ENCODE measurements at places on chromosomes 16 and 17.
A peak's percentile ranks its signal among the peaks of the same experiment; 100 is the strongest.

GRCh38 chr16:31009894-31010584 lies 399 bp downstream of the STX1B start:
- no peak for DNase-seq

GRCh38 chr16:529012-529575 lies 1.6 kb downstream of the CAPN15 start:
- no peak for DNase-seq

GRCh38 chr17:40602445-40603443 lies 37.5 kb upstream of the CCR7 start:
- DNase-seq: no peak

DNA sequence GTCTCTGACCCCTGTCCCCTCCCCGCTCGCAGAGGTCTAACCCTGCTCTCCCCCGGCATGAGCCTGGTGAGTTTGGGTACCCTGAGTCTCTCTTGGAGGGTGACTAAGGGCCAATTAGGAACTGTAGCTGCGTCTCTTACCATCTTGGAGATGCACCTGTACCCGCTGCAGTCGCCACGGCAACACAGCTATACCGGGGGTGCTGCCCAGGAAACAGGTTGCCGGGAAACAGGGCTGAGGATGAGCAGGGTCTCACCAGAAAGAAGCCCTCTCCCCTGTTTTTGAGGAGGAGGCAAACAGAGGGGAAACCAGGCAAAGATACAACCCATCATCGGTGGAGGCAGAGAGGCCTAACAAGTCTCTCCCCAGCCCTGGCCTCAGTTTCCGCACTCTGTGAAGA lies 140.2 kb downstream of the TMEM132E start:
- no peak for DNase-seq

DNA sequence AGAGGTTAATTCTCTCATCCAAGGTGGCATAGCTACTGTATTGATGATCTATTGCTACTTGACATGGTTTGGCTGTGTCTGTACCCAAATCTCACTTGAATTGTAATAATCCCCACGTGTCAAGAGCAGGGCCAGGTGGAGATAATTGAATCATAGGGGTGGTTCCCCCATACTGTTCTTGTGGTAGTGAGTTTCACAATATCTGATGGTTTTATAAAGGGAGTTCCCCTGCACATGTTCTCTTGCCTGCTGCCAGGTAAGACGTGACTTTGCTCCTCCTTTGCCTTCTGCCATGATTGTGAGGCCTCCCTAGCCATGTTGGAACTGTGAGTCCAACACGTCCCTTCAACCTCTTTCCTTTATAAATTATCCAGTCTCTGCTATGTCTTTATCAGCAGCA lies 22.9 kb upstream of the CPPED1 start:
- DNase-seq: no peak

GRCh38 chr17:12731839-12732238 lies 57.5 kb upstream of the ARHGAP44 start:
- no peak for DNase-seq

DNA sequence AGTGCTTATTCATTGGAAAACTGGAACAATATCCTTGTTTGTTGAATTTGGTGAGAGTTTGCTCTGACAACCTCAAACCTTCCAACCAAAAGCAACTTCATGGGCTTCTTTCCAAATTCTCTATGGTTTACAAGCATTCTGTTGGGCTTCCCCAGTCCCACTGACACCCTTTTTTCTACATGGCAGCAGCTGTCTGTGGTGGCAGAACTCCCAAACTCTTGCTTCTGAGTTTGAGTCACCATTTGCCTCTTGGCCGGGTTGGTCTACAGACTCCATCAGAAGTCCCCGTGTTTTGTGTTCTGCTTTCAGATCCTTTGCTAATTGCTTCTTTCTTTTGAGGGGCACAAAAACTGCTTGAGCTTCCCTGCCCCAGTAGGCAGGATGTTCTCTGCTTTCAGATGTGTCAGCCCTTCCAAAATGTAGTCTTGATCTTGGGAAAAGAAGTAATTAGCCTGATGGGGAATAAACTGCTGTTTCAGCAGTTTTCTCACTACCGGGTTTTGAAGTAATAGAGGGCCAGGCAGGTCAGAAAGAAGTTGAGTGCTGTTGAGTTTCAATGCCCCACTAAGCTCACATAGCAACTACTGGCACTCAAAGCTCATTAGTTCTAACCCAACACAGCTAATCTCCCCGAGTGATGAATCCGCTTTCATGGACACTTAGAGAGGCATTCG lies 80.7 kb downstream of the HS3ST3A1 start:
- DNase-seq: peak; percentile 89

DNA sequence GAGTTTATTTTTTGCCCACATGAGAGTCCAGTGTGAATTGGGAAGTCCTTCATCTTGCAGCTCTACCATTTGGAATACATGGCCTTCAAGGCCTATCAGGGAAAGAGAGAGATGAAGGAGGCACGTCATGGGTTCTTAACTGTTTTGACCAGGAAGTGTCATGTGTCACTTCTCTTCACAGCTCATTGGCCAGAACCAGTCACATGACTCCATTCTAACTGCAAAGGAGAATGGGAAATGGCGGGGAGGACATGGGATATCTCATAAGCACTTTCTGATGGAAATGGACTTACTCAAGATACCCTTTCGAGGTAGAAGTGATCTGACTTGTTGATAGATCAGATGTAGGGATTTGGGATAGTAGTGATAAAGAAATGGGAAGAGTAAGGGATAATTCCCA lies 57.9 kb upstream of the CES5A start:
- DNase-seq: no peak

- peak; percentile 45 for DNase-seq
Measured at GRCh38 chr17:65163990-65164495, 26.9 kb downstream of the RGS9 start.

GRCh38 chr17:78541488-78542206 lies 35.5 kb downstream of the DNAH17 start:
- peak; percentile 7 for DNase-seq

DNA sequence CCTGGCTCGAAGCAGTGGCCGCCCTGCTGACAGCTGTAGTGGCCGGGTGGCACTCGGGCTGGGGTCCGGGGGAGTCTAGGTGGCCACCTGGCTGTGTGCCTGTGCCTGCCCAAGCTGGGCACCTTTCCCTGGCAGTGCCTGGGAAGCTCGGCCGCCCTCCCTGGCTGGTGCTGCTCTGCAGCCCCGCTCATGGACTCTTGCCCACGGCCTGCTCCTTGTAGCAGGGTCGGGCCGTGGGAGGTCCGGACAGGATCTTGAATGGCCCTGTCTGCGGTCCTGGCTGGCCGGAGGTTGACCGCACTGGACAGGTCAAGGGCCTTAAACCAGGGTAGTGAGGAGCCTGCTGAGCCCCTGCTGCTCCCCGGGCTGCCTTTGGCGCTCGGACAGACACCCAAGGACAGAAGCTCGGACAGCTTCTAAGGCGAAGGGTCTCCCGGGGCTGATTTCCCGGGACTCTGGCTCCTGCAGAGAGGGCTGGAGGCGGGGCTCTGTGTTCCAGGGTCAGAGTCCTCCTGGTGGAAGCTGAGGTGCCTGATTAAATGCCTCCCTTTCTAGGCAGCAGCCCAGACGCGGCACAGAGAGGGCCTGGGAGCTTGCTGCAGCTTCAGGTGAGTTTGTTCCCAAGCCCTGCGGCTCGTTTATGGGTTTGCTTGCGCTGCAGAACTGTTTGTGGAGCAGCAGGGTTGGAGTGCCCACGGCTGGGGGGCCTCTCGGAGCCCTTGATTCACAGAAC lies 6.0 kb downstream of the CAPN15 start:
- no peak for DNase-seq

GRCh38 chr16:74073456-74073855 lies 223.2 kb upstream of the PSMD7 start:
- peak; percentile 56 for DNase-seq

- peak; percentile 31 for DNase-seq
Measured at GRCh38 chr16:17177959-17178905, 292.5 kb downstream of the XYLT1 start.

DNA sequence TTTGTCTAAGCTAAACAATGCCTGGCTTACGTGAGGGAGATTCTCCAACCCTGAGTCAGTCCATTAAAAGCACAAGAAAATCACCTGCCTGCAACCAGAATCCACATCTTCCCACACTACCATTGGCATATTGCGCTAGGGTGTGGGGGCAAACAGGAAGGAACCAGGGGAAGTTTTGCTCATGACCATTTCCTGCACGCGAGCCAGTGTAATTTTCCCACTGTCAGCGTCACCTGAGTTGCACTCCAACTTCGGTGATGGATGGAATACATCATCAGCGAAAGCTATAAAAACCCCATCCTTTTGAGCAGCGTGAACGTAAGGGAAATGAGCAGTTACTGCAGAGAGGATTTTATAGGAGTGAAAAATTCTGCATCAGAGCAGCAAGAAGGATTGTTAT lies 167.9 kb upstream of the NOL11 start:
- DNase-seq: no peak

DNA sequence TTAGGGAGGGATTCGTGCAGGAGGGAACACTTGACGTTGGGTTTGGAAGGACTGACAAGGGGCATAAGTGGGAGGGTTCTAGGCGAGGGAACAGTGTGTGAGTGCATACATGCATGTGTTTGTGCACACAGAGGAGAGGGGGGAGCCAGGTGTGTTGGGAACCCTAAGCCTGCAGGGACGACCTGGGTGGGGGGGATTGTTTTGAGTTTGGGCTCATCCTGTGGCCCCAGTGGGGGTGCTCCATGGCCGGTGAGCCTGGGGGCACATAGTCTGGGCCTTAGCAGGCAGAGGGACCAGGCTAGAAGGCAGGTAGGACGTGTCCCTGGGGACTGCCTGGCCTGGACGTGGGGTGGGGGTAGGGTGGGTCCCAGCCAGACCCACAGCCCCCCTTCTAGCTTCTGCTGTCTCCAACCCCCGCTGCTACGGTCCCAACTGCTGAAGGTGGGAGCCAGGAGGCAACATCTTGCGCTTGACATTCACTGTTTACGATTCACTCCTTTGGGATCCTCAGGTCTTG lies 11.9 kb upstream of the RASD1 start:
- no peak for DNase-seq
